Endothelial cell (in vitro differentiated cells): ENCODE measurements at places on chromosomes 1 and 21. TPM values are rescaled to one million over a fixed set of nuclear protein-coding genes. Genes with fewer than 3 reads are reported as not detected.

- H3K4me3 ChIP-seq: peak overlapping the region; percentile 99
- H3K36me3 ChIP-seq: peaks cover 37% of the 10 kb centered on the region
- peaks cover 31% of the 10 kb centered on the region for H3K4me1 ChIP-seq
- H3K27ac ChIP-seq: peak overlapping the region; percentile 91
Measured at GRCh38 chr1:25247829-25248754, 838 bp upstream of the RSRP1 start.

DNA sequence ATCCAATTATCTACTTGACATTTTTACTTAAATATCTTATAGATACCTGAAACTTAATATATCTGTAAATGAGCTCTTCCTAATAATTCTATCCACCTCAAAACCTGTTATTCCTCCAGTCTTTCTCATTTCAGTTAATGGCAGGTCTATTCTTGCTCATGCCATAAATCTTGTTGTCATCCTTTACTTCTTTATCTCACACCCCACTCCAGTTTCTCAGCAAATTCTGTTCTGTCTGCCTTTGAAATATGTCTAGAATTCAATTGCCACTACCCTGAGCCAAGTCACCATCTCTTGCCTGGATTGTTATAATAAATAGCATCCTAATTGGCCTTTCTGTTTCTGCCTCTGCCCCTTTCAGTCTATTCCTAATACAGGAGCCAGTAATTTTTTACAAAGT is 105.8 kb downstream of the MAN1A2 start:
- no peaks in the 10 kb centered on the region for H3K27me3 ChIP-seq
- H3K4me3 ChIP-seq: no peak overlapping the region
- no peak overlapping the region for H3K27ac ChIP-seq
- DNase-seq: no peak

DNA sequence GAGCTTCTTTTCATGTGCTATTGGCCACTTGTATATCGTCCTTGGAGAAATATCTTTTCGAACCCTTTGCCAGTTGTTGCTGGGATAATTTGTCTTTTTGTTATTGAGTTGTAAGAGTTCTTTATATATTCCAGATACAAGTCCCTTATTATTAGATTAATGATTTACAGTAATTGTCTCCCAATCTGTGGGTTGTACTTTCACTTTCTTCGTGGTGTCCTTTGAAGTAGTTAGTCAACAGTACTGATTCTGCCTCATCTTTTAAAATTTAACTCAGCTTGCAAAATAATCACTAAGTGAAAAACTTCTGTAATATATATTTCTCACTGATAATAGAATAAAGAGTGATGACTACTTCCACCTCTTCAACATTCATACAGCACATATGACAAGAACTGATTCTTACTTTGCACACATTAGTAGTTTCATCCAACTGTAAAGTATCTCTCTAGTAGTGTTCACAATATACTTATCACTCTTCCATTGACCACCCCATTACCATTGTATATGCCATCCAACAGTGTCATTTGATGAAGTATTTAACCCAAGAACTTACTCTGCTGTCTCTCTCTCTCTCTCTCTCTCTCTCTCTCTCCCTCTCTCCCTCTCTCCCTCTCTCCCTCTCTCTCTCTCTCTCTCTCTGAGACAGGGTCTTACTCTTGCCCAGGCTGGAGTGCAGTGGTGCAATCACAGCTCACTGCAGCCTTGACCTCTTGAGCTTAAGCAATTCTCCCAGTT is 104.2 kb upstream of the DMRTA2 start:
- no peak overlapping the region for H3K4me3 ChIP-seq
- DNase-seq: no peak
- no peaks in the 10 kb centered on the region for H3K36me3 ChIP-seq
- H3K27ac ChIP-seq: no peak overlapping the region

- peak; percentile 35 for DNase-seq
- peaks cover 5% of the 10 kb centered on the region for H3K27me3 ChIP-seq
- H3K4me3 ChIP-seq: no peak overlapping the region
- H3K27ac ChIP-seq: no peak overlapping the region
- no peaks in the 10 kb centered on the region for H3K36me3 ChIP-seq
Measured at GRCh38 chr1:109788695-109789521, 25.2 kb upstream of the EPS8L3 start.

DNA sequence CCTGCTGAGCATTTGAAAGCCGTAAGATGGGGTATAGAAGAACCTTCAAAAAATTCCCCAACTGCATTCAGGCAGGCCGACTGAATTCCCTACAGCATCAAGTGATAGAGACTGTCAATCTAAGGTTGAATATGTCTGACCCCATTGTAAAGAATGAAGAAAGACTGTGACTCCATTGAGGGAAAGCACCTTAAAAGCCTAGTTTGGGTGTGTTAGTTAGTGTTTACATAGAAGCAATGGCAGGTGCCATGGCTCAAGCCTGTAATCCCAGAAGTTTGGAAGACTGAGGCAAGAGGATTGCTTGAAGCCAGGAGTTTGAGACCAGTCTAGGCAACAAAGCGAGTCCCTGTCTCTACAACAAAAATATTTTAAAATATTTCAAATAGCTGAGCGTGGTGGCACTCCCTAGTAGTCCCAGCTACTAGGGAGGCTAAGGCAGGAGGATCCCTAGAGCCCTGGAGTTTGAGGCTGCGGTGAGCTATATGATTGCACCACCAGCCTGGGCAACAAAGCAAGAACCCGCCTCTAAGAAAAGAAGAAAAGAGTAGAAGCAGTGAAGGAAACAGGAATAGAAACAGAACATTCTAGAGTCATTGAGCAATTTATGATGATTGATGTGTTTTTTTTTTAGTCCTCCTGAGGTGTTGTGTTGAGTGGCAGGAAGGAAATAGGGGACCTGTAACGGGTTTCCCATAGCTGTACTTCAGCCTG is 15.4 kb downstream of the POLR3GL start:
- peaks cover 3% of the 10 kb centered on the region for H3K27me3 ChIP-seq
- no peak overlapping the region for H3K27ac ChIP-seq
- DNase-seq: no peak
- H3K4me3 ChIP-seq: no peak overlapping the region

DNA sequence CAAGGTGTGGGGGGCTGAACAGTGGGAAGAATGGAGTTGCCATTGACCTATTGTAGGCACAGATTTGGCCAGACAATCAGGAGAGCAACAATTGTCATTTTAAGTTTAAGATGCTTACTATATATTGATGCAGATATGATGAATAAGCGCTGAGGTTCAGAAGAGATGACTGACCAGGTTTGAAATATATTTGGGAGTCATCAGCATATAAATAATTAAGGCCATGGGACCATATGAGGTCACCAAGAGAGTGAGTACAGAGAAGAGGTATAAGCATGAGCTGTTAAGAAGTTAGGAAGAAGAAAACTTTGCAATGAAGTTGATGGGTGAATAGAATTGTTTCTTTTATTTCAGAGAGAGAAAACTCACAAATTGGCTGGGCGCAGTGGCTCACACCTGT is 4.5 kb upstream of the GADD45A start:
- no peak overlapping the region for H3K4me3 ChIP-seq
- peaks cover 4% of the 10 kb centered on the region for H3K36me3 ChIP-seq
- peaks cover 10% of the 10 kb centered on the region for H3K4me1 ChIP-seq
- H3K27me3 ChIP-seq: peaks cover 5% of the 10 kb centered on the region
- no peak overlapping the region for H3K27ac ChIP-seq
- no peak for DNase-seq

TMEM51 gene
- total RNA-seq: 23.5 TPM

TINAGL1 gene
- total RNA-seq: 4.5 TPM

EDN2 gene
- total RNA-seq: 0.21 TPM

CFHR5 gene
- total RNA-seq: not detected
